GM12865 (cell line): ENCODE measurements at places on chromosomes 1 and 21.
A peak's percentile ranks its signal among the peaks of the same experiment; 100 is the strongest.

- DNase-seq: no peak
Observed at GRCh38 chr21:42532466-42533181, 19.0 kb downstream of the SLC37A1 start.

DNA sequence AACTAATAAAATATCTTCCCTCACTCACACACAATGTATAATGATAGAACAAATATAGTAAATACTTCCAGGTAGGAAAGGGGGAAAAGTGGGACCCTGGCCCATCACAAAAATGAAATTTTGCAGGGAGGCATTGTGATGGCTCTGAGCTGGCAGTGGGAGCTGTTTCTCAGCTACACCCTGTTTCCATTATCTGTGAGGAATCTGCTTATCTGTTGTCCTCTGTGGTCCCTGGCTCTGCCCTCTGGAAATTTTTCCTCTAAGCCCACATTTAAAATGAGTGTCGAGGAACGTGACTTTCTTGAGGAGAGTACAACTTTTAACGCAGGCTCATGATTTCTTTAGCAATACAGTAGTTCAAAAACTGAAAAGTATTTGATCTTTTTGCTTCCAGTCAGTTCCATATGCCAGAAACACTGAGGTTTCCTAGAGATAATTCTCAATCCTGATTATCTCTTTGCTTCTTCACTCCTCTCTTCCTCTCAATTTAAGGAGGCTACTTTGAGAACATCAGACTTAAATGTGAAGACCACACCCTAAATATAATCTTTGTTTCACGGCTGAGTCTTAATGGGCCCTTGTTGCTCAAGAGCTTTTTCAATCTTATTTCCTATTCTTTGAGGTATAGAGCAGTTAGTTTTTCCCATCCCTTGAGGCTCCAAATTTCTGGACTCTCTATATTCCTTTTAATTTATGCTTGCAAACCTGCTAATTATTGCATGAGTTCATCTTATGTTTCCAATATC is 5.0 kb upstream of the EEIG2 start:
- no peak for DNase-seq

GRCh38 chr1:67793562-67793961 is 39.7 kb downstream of the GNG12 start:
- DNase-seq: no peak

- DNase-seq: no peak
Observed at GRCh38 chr1:159408862-159409400, 23.1 kb upstream of the OR10J4 start.

GRCh38 chr1:196535727-196536126 is 72.5 kb downstream of the KCNT2 start:
- peak; percentile 29 for DNase-seq

DNA sequence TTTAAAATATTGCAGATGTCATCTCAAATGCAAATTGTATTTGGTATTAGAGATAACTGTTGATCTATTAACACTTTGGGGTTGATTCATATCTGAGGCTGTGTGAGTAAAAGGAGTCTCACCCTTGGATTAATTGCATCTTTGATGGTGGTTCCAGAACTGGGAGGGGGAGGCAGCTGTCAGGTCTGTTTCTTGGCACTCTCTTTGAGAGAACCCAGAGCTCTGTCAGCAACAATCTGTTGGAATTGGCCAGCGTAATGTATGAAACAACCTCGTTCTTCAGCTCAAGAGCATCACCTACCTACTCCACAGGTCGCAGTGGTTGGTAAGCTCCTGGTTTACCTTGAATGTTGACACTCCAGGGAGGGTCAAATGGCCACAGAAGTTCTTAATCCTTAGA is 424.1 kb downstream of the CAMTA1 start:
- DNase-seq: no peak

DNA sequence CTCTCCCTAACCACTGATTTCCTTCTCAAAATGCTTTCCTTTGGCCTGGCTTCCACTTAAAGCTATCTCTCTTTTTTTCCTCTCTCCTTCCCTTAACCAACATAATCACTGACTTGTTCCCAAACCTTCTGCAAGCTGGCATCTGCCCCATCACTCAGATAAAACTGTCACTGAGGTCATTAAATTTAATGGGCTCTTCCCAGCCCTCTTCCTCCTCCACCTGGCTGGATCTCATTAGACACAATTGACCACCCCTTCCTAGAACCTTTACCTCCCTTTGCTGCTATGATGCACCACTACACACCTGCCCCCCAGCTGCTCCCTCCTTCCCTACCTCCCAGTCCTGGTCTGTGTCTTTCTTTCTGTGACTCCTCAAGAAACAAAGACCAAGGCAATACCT is 44.0 kb upstream of the GJB5 start:
- no peak for DNase-seq

GRCh38 chr1:154622503-154623039 is 14.6 kb upstream of the ADAR start:
- DNase-seq: no peak
